SHP77 treated with DMSO at 0.1 percent for 48 hours (cell line): ENCODE measurements at places on chromosomes 5 and 9.

DNA sequence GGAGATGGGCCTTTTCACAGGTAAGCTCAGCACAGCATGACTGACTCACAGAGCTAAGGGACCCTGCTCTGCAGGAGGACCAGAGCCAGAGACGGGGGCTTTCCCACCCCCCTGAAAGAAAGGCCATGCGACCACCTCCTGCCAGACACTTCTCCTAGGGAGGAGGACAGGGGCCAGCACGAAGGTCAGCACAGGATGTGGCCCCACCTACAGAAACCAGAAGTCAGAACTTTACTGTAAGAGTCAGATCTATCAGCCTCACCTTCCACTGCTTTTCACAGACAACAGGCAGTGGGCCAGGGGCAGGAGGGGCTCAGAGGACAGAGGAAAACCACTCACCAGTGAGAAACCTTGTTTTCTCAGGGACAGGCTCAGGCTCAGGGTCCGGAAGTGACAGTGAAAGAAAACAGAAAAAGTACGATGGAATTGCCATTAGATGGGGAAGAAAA is 37.9 kb downstream of the CCNJL start:
- no peak for DNase-seq

- no peak for DNase-seq
Measured at GRCh38 chr5:77628840-77629508, 9.5 kb downstream of the OTP start.

- DNase-seq, result no peak
Measured at GRCh38 chr5:36059571-36060419, 6.9 kb downstream of the UGT3A2 start.

- DNase-seq, result no peak
Measured at GRCh38 chr9:84442712-84443111, 102.2 kb upstream of the SLC28A3 start.

- peak; percentile 35 for DNase-seq
Measured at GRCh38 chr5:146878476-146879172, at the start of gene PPP2R2B. Gene PPP2R2B, minus strand, starts transcription at chr5:146878757.

GRCh38 chr5:157540707-157541446 is 34.7 kb downstream of the ADAM19 start:
- no peak for DNase-seq

GRCh38 chr9:126232461-126232860 is 94.2 kb upstream of the MVB12B start:
- no peak for DNase-seq

DNA sequence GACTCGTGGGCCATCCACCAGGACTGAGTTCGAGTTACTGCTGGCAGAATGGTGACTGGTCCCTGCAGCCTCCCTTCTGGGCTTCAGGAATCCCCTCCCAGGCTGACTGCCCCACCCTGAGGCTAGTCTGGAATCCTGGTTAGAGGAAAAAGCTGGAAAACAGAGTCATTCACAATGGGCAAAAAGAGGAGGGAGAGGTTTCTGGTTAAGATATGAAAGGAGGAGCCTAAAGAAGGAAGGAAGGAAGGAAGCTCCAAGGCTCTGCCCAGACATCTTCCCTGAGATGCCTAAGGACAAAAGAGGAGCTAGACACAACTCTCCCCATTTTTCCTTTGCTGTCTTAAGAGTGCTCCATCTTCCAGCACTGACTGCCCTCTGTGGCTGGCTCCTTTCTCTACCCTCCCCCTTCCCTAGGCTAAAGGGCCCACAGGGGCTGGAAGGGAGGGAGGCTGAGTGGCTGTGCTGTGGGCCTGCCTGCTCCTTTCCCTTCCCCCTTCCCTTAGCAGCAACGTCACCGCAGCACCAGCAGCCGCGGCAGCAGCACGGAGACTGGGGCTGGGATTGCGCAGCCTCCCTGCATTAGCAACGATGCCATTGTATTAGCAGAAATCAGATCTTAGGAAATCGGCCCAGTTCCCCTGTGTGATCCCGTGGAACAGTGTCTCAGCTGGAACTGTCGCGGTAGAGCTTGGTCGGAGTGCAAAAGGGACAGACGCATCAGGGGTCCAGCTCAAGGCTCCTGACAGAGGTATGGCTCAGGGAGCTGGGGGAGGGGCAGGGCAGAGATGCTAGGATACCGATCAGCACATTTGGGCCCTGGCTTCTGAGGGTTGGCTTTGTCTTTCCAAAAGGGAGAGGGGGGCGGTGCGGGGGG is 48.7 kb downstream of the RUSC2 start:
- no peak for DNase-seq

DNA sequence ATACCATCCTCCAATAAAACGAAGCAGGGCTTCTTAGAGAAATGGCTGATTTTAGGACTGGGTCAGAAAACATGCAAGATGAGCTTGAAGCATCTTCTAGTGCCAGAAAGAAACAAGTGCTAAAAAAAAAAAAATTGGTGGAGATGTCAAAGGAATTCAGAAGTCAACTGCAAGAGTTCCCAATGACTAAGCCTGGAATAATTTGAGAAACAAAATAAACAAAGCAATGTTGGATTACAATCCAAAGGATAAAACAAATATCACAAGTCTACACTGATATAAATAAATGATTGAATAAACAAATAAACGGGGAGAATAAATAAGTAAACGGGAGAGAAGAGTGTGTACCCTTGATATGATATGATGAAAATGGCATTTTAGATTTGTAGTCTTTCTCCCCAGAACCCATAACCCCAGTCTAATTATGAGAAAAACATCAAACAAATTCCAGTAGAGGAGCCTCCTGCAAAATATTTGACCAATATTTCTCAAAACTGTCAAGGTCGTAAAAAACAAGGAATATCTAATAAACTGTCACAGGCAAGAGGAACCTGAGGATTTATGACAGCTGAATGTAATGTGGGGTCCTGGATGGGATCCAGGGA is 63.5 kb upstream of the CCL21 start:
- DNase-seq, result no peak

DNA sequence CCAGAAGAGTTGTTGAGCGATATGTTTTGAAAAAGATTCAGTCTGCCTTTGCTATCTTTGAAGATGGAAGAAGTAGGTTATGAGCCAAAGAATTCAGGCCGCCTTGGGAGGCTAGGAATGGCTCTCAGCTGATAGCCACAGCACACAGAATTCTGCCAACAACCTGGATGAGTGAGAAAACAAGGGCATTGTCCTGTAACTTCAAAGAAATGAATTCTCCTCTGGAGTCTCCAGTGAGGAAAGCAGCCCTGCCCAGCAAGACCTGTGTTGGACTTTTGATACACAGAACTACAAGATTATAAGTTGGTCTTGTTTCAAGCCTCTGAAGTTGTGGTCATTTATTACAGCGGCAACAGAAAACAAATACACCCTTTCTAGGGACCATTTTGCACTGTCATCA is 509.9 kb upstream of the ZNF608 start:
- DNase-seq, result no peak

GRCh38 chr5:162485666-162486292 is 418.2 kb downstream of the GABRG2 start:
- DNase-seq, result peak; percentile 33

DNA sequence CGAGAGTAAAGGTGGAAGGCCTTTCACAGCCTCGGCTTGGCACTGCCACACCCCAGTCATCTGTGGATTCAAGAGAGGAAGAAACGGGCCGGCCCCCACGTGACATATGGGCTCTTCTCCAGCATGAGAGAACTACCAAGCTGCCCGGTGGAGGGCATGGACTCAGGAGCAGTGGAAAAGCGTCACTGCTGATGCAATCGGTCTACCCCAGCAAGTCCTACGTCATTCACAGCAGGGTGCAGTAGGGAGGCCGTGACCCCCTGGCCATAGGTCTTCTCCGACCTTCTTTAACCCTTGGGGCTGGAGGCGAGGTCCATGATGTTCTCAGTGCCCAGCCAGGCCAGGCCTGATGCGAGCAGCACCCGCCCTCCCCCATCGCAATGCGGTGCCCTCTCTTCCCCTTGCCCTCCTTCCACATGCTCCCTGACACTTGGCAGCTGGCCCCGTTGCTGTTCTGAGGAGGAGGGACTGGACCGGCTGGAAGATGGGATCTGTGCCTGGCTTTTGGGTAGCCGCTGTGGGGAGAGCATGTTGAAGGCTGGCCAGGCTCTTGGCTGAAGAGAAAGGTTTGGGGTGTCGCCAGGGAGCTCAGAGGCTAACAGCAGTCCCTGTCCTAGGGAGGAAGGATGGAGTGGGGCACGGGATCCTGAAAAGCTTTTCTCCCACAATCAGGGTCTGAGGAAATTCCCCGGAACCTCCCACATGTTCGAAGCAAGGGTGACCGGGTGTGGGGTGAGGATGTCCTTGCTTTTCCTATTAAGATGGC is 89.8 kb downstream of the LIFR start:
- DNase-seq, result no peak

DNA sequence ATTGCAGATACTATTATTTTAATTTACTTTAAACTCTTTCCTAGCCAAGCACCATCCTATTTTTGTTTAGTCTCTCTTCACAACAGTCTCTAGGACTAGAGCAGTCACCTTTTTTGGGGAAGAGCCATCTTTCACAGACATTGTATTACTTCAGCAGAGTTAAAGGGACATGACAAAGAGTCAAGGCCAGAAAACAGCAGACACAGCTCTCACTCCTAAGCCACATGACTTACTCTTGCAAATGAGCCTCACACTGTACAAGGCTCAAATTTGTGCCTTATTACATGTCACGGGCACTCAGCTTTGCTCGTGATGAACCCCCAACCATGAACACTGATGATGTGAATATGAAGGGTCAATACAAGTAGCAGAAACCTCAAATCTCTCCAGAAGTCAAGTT is 104.3 kb downstream of the ZNF608 start:
- DNase-seq, result no peak

DNA sequence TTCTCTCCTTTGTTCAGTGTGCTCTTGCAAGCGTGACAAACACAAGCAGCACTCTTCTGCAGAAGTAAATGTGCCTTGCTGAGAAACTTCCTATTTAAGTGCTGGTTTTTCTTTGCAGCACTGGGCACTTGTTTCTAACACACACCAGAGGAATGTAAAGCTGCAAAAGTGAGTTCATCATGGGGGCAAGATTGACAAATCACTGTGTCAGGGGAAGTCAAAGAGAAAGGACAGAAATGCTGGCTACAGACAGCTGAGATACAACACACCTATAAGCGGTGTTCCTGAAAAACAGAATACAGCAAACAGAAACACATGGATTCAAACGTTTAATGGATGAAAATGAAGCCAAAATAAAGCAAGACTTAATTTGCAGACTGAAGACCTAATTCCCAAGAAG is 19.6 kb downstream of the ROR2 start:
- no peak for DNase-seq

GRCh38 chr5:153676821-153677220 is 186.4 kb downstream of the GRIA1 start:
- no peak for DNase-seq

DNA sequence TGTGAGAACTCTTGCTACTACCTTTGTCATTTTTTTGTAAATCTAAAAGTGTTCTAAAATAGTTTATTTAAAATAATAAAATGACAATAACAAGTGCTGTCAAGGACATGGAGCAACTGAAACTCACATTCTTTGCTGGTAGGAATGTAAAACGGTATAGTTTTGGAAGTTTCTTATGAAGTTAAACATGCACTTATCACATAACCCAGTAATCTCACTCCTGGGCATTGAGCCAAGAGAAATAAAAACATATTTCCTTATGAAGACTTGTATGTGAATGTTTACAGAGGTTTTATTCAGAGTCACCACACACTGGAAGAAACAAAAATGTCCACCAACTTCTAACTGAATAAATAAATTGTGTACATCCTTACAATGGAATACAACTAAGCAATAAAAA is 46.0 kb upstream of the COL15A1 start:
- no peak for DNase-seq

DNA sequence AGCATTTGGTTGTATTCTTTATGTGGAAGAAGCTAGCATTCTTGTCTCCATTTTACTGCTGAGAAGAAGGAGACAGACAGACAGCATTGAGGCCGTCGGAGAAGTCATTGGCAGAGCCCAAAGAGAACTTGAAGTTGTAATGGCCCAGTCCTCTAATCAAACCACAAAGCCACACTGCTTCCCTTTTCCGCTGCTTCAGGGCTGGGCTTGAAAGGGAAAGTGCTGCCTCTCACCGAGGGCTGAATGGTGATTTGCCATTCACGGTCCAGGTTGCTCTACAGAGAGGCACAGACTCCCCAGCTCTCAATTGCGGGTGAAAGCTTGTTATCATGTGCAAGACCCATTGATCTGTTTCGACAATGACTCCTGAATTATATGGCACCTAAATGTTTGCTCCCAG is 25.6 kb upstream of the POU4F3 start:
- DNase-seq, result no peak

- DNase-seq, result peak; percentile 48
Measured at GRCh38 chr5:80083101-80083890, 48.1 kb downstream of the THBS4 start.

- no peak for DNase-seq
Measured at GRCh38 chr9:136697821-136698526, 10.7 kb upstream of the AGPAT2 start.

DNA sequence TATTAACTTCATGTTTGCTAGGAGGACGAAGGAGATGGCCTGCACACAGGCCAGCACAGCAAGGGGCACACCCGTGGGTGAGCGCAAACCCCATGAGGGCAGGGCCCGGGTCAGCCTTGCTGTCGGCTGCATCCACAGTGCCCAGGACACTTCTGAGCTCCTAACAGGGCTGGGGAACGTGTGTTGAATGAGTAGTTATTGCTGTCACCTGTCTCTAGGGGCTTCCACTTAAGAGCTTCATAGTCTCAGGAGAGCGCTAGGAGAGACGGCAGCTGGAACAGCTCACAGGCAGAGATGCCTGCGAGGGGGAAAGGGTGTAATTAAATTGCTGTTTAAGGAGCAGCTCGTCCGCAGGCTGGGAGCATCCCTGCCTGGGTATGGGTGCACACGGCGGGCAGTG is 91.4 kb upstream of the NEURL1B start:
- peak; percentile 22 for DNase-seq

DNA sequence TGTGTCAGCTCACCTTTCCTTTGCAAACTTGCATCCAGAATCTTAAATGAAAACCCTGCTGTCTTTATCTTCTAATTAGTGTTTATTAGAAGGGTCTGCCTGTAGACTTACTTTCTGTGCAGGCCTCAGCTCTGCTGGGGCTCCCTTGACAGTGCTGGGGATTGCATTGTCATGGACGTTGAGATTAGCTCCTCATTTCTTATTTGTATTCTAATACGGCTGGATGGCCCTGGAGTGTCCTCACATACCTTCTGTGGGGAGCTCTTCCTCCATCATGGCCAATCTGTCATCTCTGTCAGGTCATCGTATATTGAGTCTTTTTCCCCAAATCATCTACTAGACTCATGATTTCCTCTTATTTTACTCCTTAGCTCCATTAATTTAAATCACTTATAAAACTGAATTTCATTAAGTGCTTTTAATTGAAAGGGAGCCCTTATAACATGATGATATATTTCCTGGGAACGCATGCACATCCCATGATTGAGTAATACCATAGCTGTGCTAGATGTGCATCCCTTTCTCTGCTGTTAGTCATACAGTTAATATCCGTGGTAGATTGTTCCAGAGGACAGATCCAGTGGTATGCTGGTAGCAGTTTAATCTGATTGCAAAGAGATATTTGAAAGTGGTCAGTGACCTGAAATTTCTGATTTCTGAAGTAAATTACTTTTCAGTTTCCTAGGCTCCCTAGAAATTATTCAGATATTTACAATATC is 61.6 kb downstream of the ICE1 start:
- DNase-seq, result no peak

- DNase-seq, result no peak
Measured at GRCh38 chr5:27129926-27130325, 91.5 kb upstream of the CDH9 start.

DNA sequence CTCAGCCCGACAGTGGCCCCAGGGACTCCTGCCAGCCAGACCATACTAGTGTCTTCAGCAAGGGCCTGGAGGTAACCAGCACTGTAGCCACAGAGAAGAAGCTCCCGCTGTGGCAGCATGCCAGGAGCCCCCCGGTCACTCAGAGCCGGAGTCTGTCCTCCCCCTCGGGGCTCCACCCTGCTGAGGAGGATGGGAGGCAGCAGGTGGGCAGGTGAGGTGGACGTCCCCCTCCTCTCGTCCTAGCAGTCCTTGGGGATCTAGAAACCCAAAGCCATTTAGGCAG is 28.0 kb upstream of the LRRC14B start:
- DNase-seq, result no peak
